ENCODE measurements at places on chromosomes 3 and 15.

- DNase-seq: peak; percentile 28
These were observed 103.6 kb upstream of the THSD4 start for GRCh38 chr15:71011503-71012155.

DNA sequence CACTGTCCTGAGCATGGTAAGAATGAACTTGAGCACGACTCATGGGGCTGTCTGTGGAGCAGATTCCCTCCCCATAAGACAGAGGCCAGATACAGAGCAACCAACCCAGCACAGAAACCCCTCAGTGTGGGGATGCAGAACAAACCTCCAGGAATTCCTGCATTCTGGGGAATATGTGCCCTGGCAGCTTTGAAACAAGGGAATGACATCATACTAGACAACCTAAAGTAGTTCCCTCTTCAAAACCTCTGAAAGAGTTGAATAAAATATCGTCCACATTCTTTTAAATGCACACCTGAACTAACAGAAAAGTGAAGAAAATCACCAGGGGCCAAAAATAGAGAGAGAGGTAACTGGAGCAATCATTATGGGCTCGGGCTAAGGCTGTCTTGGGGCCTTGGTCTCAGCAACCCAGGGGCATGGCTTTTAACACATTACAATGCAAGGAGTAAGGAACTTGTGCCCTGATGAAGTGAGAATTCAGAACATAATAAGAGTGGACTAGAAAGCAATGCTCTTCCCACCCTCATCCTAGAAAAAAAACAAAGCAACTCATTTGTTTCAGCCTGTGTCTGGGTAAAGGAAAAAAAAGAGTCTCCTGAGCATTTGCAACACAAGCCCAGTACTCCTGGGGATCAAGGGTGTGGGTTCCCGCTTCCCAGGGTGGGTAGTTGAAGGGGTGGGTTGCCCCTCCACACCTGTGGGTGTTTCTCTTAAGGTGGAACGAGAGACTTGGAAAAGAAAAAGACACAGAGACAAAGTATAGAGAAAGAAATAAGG is 43.9 kb downstream of the ADIPOQ start:
- no peak for DNase-seq

- DNase-seq: no peak
These were observed 41.2 kb upstream of the BCL2A1 start for GRCh38 chr15:80012060-80012726.

DNA sequence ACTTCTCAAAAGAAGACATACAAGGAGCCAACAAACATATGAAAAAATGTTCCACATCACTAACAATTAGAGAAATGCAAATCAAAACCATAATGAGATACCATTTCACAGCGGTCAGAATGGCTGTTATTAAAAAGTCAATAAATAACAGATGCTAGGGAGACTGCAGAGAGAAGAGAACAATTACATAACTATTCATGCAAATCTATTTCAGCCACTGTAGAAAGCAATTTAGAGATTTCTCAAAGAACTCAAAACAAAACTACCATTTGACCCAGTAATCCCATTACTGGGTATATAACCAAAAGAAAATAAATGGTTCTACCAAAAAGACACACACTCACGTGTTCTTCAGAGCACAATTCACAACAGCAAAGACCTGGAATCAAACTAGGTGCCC is 116.3 kb downstream of the VPS13C start:
- DNase-seq: no peak

- peak; percentile 53 for DNase-seq
These were observed 1.9 kb downstream of the TBC1D2B start for GRCh38 chr15:78075490-78076230.

GRCh38 chr15:91946581-91947292 is 93.2 kb downstream of the SLCO3A1 start:
- DNase-seq: peak; percentile 40

GRCh38 chr3:70823622-70824021 is 511.2 kb upstream of the MDFIC2 start:
- DNase-seq: no peak

DNA sequence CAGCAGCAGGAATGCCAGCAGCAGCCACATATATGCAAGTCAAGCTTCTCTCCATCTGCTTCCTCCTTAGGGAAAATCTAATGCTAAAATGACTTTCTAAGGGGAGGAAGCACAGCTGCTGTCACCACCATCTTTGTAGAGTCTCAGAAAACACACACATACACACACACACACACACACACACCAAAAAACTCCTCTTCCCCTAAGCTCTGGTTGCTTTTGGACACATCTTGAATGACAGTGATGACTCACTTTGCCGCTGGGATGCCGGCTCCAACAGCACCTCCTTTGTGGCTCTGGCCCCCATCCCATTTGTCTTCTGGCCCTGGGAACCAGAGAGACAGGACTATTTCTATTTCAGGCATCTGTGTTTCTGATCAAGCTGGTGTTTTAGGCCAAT is 124.8 kb upstream of the GOLIM4 start:
- no peak for DNase-seq

GRCh38 chr3:48848816-48849515 is 1.3 kb upstream of the PRKAR2A start:
- DNase-seq: no peak

DNA sequence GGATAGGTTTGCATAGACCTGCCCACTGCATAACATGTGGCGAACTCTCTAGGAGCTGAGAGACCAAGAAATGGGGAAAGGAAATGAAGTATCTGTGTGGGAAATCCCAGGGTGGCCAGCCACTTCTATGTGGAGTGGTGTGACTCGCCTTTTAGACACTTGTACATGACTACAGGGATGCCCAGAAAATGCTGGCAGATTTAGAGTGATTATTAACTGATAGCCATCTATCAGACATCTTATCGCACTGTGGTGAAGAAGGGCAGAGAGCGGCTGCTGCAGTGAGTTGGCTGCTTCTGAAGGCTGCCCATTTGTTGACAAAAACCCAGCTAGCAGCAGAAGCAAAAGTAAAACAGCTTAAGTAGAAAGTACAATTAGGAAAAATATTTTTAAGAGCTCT is 18.1 kb upstream of the STAC start:
- no peak for DNase-seq

DNA sequence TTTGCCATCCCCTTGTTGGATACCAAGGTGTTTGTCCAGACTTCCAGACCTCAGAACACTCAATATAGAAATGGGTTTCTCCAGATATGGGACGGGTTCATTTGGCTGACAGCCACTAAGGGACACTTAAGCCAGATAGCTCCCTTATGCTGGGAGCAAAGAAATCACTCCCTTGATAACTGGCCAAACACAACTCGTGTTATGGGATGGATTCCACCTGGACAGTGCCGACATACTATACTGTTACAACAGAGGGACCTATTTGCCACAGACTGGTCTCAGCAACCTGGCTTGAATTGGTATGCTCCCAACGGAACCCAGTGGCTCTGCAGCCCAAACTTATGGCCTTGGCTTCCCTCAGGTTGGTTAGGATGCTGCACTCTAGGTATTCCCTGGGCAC is 114.0 kb upstream of the PLCL2 start:
- DNase-seq: no peak

DNA sequence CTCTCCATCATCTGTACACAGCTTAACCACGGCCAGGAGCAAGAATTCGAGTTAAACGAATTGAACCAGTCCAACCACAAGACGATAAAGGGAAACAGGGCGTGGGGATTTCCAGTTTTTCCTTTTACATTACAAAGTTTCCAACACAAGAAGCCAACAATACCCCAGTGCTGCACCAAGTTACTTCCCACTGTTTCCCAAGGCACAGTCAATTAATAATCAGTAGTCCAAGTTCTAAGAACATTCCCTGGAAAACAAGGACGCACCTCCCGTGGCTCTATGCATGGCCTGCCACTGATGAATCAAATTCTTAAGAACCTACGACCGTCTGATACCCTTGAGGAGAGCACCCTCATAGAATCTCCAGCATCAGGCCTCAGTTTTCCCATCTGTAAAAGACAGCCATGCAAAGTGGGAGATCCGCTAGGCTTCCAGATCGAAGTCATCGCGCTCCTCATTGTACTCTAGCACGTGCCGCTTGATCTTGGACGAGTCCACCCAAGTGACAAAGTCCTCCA is 774 bp downstream of the IMP3 start:
- DNase-seq: no peak

DNA sequence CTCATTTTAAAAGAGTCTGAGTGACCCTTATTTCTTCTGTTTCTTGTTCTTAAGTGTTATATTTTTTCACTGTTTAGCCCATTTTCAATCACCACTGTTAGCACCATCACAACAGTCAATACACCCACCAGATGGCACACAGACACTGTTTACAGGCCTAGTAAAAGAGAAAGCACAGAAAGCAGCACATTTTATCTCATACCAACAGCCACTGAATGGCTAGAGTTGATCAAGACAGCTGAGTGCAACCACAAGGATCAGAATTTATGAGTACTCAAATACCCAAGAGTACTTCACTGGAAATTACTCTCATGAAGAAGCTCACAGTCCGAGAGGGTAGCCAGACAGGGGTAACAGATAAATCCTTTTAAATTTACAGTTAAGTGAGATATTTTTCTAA is 127.0 kb downstream of the TFDP2 start:
- no peak for DNase-seq

DNA sequence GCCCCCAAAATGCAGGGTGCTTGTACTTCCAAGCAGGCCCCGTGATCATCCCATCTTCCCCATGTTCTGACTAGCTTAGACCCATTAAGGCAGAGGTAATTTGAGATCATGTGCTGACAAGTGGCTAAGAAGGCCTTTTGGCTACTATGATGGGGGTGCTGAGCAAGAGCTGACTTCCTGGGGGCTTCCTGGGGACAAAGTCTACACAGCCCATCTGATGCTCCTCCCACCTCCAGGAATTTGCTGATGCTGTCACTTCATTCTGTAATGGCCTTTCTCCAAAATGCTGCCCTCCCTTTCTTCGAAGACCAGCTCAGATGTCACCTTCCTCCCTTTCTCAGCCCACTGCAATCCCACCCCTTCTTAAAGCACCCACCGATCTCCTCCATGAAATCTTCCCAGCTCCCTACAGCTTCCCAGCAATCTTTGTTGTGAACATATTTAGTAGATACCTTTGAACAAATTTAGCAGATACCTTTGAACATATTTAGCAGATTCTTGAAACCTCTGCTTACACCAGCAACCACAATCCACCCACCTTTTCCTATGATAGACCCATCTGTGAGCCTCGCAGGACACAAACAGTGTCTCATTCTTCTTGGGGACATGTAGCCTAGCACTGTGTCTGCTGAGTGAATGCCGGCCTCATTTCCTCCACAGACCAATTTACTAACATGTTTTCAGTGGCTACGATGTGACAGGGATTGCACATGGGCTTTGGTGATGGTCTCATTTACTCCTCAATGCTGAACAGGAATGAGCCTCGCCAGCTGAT is 223.3 kb downstream of the EPHB1 start:
- DNase-seq: no peak

- DNase-seq: no peak
These were observed 2.8 kb upstream of the ACSBG1 start for GRCh38 chr15:78237146-78237545.

GRCh38 chr15:78564743-78565096 is 600 bp upstream of the CHRNA5 start:
- no peak for DNase-seq

GRCh38 chr3:56645407-56645806 is 37.7 kb downstream of the TASOR start:
- no peak for DNase-seq

GRCh38 chr3:140686128-140686527 is 8.3 kb downstream of the TRIM42 start:
- no peak for DNase-seq

DNA sequence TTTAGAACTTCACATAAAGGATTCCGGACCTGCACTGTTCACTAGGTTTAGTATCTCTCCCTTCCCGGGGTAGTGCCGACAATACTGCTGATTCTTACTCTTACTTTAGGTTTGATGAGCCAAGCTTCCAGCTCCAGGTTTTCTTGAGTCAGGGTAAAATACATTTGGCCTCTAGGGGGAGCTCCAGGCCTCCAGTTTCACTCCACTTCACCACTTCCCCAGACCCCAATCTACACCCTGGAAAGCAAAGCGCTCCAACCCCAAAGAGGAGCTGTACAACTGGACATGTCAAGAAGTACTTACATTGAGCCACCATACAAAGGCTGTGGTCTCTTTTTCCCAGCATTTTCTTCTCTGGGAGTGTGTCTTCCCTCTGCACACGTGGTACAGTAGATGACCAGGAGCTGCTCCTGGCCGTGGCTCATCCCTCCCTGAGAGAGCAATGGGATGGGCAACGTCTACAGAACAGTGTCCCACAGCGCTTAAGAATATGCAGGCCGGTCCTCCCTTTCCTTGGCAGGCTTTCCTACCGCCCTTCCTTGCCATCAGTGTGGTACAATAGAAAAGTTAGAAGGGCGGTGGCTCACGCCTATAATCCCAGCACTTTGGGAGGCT is 93.9 kb upstream of the CCDC80 start:
- DNase-seq: peak; percentile 78

GRCh38 chr3:160757233-160758106 is 1.4 kb downstream of the PPM1L start:
- DNase-seq: peak; percentile 45

GRCh38 chr15:73865904-73866303 is 7.5 kb upstream of the TBC1D21 start:
- DNase-seq: no peak

- no peak for DNase-seq
These were observed 37.6 kb upstream of the WNT5A start for GRCh38 chr3:55524565-55525244.

DNA sequence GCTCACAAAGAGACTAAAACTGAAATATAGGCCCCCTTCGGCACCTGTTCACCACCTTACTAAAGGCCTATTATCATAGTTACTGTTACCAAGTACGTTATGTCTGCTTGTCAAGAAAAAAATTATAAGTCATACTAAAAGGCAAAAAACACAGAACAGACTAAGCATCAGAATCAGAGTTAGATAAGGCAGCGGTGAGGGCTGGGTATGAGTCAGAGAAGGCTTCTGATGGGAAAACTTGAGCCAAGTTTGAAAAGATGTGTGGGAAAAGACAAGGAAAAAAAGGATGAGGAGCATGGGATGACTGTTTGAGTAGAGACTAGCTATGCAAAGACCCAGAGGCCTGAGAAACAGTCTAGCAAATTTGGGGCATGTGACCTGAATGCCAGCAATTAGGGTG is 387.2 kb upstream of the SGO1 start:
- DNase-seq: no peak

DNA sequence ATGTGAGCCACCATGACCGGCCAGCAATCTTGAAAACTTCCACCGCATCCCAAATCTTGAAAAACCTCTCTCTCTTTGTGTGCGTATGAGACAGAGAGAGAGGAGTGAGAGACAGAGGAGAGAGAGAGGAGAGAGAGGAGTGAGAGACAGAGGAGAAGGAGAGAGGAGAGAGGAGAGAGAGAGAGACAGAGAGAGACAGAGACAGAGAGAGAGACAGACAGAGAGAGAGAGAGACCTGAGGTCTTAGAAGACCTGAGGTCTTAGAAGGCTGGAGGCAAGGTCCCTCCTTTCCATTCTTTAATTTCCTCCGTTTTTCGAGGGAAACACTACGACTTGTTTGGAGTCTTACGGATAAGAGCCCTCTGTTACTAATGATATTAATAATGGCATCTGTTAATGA is 39.5 kb downstream of the TMEM40 start:
- DNase-seq: no peak

DNA sequence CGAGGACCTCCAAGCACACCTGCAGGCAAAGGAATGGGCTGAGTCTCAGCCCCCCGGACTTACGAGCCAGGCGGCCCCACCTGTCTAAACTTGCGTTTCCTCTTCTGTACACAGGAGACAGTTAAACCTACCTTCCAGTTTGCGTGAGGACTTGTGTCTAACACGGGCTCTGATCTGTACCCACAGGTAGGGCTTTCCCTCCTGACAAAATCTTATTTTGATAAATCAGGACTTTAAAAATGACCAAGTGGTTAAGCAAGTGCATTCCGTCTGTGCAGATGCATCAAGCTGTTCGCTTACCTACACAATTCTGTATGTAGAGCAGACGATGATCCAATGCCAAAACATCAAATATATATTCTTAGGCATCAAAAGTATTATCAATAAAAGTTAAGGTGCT is 238.0 kb downstream of the XXYLT1 start:
- no peak for DNase-seq
